ENCODE measurements at places on chromosomes 13 and 19.

- DNase-seq: no peak
Measured at GRCh38 chr13:74452881-74453280, 318.7 kb upstream of the KLF12 start.

DNA sequence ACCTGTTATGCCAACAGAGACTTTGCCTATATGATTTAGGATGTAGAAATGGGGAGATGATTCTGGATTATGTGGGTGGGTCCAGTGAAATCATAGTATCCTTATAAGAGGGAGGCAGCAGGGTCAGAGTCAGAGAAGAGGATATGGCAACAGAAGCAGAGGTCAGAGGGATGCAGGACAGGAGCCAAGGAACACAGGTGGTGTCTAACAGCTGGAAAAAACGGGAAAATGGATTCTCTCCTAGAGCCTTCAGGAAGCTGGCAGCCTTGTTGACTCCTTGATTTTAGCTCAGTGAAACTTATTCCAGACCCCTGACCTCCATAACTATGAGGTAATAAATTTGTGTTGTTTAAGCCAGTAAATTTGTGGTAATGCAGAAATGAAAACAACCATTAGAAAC, 28.8 kb upstream of the OXGR1 start:
- no peak for DNase-seq

DNA sequence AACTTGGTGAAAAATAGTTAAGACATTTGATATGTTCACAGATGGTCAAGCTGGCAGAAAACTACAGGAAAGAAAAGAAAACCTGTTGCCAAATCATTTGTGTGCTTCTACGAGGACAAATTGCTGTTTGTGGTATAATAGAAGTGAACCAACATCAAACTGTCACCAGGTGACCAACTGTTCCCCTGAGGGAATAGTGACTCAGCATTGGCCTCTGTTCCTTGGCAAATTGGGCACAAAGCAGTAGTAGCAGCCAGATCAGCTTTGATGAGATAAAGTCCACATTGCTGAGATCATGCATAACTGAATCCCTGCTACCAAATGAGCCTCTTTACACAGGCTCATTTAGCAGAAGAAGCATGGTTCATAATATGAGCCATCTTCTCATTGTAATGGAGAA, 103.5 kb downstream of the POSTN start:
- DNase-seq: no peak

- no peak for DNase-seq
Measured at GRCh38 chr13:22944378-22944777, 236.4 kb upstream of the SGCG start.

- DNase-seq: no peak
Measured at GRCh38 chr19:56101746-56102535, 19.2 kb downstream of the ZNF787 start.
